CD4-positive, alpha-beta T cell treated with Interleukin-4 for 1 hour (primary cell): ENCODE measurements at places on chromosomes 16 and 17.

DNA sequence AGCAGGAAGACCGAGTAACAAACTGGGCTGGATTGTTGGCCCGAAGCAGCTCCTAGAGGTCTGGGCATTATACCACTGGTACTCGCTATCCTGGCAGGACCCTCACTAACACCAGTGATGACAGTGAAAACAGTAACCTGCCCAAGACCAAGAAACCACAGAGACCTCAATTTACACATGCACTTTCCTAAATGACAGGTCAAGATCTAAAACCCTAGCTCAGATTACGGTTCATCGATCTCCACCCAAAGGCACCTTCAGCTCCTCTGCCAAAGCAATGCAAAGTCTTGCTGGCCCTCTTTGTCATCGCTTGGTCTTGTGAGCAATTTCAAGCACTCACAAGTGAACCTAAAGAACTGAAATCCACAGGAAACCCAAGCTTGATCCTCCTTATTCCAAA is 1.5 kb downstream of the PIP4K2B start:
- no peak for DNase-seq

GRCh38 chr16:86378831-86379504 is 131.4 kb upstream of the FOXF1 start:
- DNase-seq, result no peak

GRCh38 chr17:48128400-48128799 is 20.8 kb downstream of the SNX11 start:
- no peak for DNase-seq

DNA sequence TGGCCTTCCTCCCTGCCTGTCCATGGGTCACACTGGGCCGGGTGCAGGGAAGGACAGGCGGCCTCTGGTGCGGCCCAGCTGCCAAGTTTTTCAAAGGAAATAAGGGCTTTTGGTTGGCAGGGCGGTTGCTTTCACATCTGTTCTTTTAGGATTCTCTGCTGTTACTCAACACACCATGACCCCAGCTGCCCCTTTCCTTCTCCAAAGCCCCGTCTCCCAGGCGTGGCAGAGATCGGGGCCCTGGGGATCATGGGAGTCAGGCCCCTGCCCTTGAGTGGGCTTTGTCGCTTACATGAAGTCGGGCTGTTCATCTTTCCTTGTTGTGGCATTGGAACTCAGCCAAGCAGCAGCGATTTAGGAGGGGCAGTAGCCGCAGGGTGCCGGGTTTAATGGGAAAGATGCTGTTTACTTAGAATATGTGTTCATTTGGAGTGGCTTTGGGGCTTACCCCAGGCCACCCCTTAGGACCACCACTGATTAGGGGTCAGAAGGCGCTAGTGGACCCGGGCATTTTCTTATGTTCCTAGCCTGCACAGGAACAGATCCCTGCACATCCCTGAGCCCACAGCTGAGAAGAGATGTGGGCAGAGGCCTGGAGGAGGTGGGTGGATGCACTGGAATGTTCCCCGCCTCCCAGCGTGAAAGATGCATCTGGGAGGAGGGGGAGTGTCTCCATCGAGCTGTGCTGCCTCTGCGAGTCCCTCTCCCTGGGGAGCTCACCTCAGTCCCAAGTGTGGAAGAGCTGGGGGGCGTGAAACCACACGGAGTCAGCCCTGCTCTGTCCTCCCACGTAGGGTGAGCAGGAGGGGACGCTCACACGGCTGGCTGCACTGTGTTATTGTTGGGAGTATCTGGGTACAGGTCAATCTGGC is 6.8 kb upstream of the ADCY7 start:
- peak; percentile 11 for DNase-seq

- peak; percentile 56 for DNase-seq
Observed at GRCh38 chr16:58425756-58426494, 33.7 kb downstream of the GINS3 start.

DNA sequence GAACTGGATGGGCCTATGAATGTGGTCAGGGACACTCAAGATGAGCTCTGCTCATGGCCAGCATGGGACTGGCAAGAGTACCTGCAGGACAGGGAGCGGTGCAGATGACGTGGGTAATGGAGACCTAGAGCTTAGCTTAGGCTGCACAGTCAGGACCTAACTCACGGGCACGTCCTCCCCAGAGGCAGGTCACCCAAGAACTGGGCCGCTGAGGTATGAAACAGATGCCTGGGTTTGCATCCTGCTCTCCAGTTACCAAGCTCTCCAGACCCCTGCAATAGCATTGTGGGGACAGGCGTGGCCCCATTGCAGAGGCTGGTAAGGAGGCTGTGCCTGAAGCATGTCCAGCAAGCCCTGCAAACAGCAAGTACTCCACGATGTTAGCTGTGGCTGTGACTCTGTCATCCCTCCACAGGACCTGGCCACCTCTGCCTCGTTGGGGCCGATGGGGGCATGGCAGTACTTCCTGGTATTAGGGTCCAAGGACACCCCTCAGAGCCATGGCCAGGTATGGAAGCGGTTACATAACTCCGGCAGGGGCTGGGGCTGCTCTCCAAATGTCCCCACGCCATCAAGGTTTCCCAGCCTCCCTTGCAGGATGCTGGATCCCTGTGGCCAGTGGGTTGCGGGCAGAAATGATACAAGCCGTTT is 37.5 kb upstream of the RBFOX3 start:
- DNase-seq, result no peak

GRCh38 chr16:22267764-22268163 is 29.4 kb upstream of the POLR3E start:
- DNase-seq, result no peak

DNA sequence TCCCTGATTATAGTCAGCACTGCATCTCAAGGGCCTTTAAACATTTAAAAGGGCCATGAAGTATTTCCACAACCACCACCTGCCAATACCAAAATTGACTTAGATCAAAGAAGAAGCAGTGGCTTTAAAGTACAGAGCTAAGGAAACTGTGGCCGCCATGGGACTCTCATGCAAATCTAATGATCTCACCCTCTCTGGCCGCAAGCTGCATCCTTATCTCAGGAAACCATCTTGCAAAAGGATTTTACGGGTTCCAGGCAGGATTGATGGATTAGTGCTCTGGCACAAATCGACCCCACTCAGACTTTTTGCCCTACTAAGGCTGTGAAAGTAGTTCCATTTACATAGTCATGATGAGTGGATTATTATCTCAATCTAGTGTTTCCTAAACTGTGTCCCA is 22.6 kb downstream of the CDRT4 start:
- DNase-seq, result no peak

DNA sequence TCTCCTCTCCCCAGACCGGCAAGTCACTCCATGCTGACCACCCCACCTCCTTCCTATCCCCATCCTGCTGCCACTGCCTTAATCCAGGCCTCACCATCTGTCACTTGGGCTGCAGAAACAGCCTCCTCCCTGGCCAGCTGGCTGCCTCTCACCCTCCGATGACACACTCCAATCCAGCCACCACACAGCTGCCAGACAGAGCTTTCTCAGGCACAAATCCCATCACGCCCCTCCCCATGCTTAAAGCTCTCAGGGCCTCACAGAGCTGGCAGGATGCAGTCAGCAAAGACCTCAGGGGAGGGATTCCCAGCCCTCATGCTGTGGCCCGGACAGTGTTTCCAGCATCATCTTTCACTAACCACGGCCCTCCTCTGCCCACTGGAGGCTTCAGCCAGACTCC is 13.7 kb downstream of the CAMKK1 start:
- no peak for DNase-seq

GRCh38 chr17:37147301-37147812 is 198.6 kb downstream of the AATF start:
- DNase-seq, result peak; percentile 1

GRCh38 chr17:75645889-75646637 is 12.8 kb downstream of the SMIM5 start:
- DNase-seq, result peak; percentile 24

- peak; percentile 34 for DNase-seq
Observed at GRCh38 chr16:19375561-19376158, 42.0 kb upstream of the TMC5 start.

DNA sequence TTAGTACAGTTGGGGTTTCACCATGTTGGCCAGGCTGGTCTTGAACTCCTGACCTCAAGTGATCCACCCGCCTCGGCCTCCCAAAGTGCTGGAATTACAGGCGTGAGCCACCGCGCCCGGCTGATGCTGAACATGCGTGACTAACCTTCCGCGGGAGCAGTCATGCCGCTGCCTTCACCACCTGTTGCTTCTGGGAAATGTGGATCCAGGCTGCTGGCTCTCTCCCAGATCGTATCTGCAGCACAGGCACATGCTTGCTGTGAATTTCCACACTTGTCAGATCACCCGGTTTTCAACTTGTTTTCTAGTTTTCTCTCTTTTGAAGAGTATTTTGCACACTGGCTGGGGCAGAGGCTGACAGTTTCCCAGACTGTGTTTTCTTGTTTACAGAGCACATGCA is 97.9 kb downstream of the ADCY9 start:
- no peak for DNase-seq

GRCh38 chr17:56913353-56913866 is 439 bp downstream of the TRIM25 start:
- no peak for DNase-seq

DNA sequence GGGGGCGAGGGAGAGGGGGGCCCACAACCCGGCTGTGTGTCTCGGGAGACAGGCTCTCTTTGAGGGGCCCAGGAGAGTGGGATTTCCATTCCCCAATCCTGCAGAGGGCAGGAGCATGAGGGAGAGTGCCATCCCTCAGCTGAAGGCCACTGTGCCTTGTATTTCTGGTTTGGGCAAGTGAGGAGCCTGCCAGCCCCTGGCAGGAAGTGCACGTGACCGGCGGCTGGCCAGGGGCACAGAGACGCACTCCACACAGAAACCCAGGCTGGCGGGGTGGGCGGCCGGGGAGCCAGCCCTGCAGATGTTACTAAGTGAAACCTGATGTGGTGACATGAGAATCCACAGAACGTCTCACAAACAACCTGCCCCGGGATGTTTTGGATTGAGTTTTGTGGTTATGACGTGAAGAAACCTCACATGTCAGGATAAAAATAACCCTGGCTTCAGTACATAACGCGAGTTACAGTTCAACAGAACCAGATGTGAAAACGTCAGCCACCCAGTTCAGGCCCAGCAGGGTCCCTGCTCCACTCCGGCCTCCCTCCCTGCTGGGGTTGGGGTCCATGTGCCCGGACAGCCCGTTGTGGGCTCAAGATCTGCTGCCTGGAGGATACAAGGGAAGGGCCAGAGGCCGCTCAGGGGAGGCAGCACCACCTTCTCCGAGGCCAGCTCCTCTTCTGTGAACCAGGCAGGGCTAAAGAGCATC is 51.7 kb upstream of the MTSS2 start:
- peak; percentile 77 for DNase-seq

DNA sequence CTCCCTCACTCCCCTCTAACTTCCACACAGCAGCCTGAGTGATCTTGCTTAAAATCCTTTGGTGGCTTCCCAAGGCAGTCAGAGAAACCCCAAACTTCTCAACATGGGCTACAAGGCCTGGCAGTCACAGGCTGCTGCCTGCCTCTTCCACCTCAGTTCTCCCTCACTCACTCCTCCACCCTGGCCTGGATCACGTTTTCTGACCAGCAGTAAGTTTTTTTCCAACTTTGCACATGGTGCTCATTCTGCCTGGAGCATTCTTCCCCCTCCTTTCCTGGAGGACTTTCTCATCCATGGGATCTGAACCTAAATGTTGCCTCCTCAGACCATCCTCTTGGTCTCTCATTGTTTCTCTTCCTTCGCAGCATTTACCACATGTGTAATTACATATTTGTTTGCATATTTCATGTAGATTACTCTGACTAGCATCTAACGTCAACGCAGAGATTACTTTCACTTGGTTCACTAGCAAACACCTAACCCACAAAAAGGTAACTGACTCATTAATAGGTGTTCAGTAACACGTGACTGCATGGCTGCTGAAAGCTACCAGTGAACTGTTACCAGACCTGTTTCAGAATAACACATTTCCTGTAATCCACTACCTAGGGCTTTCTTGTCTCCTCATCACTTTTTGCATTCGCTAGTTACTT is 17.1 kb downstream of the GNA13 start:
- peak; percentile 91 for DNase-seq
